Stimulated activated CD8-positive, alpha-beta memory T cell treated with anti-CD3 and anti-CD28 coated beads, Interleukin-4, amount 100 ng/mL, for 1 hour (primary cell): ENCODE measurements at places on chromosomes 7 and 10.

DNA sequence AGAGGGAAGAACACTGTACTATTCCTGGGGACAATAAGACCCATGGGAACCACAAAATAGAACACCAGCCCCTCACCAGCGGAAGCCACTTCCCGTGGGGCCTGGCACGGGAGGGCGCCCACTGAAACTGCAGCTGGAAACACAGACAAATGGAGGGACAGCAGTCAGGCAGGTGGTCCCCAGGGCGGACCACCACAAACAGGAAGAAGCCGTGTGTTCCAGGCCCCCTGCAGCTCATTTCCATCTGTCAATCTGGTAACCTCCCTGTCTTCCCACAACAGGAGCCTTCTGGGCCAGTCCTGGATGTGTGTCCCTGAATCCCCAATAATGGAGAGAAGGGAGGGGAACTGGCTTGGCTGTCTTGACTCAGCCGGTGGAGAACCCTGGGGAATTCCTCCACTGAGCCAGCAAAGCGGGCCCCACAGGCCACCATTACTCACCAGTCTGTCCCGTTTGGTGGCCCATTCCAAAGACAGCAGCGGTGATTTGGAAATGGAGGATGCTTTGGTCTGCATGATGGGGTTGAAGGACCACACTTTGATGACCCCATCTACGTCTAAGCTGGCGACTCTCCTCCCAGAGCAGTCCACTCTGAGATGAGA is 16.7 kb downstream of the WDR91 start:
- DNase-seq = no peak

DNA sequence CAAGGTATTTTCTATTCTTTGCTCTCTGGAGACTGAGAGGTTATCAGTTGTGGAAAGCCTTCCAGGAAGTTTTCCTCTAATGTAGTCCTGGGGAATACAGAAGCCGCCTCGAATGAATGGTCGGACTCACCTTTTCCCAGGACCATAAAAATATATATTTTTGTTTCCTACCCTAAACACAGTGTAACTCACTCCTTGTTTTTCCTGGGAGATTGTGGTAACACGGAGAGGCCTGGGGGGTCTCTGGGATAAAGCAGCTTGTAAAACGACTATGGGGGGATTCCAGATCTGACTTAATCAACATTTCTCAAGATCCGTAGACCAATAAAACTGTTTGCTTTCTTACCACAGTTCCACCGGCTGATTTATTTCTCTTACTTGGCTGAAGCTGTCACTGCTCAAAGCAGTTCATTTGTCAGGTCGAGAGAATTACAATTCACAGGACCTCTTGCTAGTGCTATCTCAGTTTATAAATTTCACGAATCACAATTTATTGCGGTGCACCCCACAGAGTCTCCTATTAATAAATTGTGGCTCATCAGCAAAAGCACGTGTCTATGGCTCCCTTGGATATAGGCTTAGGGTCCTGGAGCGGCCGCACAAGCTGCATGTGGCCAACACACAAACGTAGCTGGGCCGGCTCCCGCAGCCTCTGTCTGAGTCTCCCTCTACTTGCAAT is 176.3 kb upstream of the BMPER start:
- DNase-seq = no peak

DNA sequence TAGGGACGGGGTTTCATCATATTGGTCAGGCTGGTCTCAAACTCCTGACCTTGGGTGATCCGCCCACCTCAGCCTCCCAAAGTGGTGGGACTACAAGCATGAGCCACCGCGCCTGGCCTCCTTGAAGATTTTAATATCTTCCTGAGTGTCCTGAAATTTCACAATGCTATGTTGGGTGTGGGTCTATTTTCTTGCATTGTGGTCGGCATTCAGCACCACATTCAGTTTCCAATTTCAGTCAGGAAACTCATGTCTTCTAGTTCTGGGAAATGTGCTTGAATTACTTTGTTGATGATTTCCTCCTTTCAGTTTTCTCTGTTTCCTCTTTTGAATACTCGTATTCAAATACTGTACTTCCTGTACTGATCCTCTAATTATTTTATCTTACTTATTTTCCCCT is 49.3 kb upstream of the IL6 start:
- DNase-seq = no peak

- no peak for DNase-seq
These were observed 49.6 kb upstream of the GPR158 start for GRCh38 chr10:25125201-25125611.

DNA sequence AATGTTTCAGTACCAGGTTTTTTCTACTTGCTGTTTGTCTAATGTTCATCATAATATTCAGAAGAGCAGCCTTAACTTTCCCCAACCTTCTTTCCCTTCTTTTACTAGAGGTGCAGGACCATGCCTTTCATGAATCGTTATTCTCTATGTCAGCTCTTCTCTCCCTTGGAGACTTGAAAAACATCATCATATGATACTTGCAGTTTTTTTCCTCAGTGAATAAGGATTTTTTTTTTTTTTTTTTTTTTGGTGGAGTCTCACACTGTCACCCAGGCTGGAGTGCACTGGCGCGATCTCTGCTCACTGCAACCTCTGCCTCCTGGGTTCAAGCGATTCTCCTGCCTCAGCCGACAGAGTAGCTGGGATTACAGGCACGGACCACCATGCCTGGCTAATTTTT is 30.1 kb downstream of the SMNDC1 start:
- DNase-seq = no peak

DNA sequence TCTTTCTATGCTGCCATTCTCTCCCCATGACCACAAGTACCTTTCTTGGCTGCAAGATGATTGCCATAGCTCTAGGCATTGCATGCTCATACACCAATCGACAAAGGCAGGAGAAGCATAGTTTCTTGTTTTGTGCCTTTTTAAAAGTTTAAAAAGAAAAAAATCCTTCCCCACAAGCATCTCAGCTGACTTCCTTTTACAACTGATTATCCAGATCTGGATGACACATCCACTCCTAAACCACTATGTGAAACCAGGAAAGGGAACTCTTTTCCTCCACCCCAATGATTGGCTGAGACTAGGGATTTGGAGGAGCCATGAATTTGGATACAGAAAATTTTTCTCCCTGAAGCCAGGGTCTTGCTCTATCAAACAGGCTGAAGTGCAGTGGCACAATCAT is 14.5 kb upstream of the LRRC4 start:
- DNase-seq = no peak

- no peak for DNase-seq
These were observed 527.1 kb downstream of the TYW1 start for GRCh38 chr7:67523713-67524112.

- no peak for DNase-seq
These were observed 223.4 kb downstream of the BMPER start for GRCh38 chr7:34128762-34129161.

DNA sequence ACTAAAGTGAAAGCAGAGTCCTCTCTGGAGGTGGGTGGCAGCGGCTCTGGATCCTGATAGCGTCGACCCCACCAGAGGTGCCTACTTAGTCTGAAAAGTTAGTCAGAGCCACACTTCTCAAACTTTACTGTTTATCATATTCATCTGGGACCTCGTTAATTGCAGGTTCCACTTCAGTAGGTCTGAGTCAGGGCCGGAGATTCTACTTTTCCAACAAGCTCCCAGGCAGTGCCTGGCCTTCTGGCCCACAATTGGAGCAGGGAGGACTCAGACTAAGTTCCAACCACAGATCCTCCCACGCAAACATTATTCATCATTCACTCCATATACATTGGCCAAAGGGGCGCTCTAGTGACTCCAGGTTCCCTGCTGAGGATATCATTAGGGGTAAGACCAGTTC is 78.1 kb downstream of the VSTM4 start:
- DNase-seq = no peak

GRCh38 chr7:27921081-27921836 is 181.3 kb downstream of the TAX1BP1 start:
- DNase-seq = no peak

DNA sequence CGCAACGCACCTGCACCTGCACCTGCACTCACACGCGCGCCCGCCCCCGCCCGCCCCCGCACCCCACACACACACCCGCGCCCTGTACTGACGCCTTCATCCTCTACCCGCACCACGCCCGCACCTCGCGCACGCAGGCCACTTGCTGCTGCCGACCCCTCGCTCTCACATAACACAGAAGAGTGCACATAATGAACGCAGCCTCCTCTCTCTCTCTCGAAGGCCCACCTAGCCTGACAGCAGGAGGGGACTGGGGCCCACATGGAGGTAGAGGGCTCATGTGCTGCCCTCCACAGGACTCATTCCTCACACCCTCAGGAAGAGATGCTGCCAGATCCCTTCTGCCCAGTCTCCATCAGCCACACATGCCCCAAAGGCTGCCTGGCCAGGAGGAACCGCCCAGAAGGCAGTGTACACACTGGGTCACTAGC is 432 bp upstream of the CAMK2B start:
- no peak for DNase-seq

DNA sequence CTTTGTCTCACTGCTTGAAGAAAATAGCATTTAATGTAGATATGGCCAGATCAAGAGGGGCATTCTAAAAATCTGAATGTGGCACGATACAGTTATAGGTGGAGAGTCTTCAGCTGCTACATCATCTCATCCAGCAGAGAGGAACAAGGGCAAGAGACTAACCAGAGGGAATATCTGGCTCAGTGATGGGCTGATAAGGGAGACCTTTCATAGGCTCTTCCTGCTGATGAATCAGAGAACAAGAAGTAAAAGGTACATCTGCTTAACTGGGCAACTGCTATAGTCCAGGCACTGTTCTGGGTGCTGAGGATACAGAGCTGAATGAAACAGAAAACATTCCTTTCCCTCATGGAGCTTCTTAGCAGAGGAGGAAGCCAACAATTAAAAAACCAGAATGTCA is 37.9 kb downstream of the PIP4K2A start:
- DNase-seq = no peak

DNA sequence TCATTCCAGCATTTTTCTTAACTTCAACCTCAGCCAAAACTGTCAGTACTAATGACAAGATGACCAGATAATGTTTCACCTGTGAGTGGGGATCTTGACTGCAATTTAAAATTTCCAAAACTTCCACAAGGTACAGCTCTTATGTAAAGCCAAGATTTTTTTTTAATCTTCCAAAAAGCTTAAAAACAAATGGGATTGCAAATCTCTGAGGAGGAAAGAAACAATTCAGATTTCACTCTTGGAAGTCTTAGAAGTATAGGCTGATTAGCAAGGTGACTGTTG is 90.2 kb downstream of the AGMO start:
- no peak for DNase-seq

- DNase-seq = no peak
These were observed 35.6 kb downstream of the GET4 start for GRCh38 chr7:911791-912480.

- DNase-seq = no peak
These were observed 202.3 kb downstream of the GRID1 start for GRCh38 chr10:86164174-86164774.

GRCh38 chr10:116825901-116826300 is 23.4 kb upstream of the ENO4 start:
- DNase-seq = no peak

DNA sequence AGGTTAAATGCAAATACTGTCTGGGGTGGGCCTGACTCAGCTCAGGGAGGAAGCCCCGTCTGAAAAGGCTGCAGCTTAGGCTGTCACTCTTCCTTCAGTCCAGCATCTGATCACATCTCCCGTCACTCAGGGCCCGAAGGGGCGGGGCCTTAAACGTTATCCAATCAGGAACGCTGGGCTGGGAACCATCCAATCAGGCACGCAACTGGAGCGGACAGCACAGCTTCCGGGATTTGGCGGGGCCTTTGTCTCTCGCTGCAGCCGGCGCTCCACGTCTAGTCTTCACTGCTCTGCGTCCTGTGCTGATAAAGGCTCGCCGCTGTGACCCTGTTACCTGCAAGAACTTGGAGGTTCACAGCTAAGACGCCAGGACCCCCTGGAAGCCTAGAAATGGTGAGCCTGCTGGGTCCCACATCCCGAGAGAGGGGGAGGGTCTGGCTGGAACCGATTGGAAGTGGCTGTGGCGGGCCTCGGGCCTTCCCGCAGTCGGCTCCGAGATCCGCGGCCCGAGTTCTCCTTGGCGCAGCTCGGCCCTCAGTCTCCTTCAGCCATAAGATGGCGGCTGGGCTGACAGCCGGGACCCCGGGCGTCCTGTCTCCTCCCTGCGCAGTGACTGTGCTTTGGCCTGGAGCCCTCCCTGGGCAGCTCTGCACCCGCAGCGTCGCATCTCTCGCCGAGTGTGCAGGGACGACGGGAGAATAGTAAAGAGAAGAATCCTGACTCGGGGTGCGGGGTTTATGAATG is at the start of gene ZNF92:
TSS of gene ZNF92 (plus strand) at position 248 of the 744 bp plus-strand sequence. CDS start at position 391, 143 bp downstream.
- DNase-seq = peak; percentile 92

DNA sequence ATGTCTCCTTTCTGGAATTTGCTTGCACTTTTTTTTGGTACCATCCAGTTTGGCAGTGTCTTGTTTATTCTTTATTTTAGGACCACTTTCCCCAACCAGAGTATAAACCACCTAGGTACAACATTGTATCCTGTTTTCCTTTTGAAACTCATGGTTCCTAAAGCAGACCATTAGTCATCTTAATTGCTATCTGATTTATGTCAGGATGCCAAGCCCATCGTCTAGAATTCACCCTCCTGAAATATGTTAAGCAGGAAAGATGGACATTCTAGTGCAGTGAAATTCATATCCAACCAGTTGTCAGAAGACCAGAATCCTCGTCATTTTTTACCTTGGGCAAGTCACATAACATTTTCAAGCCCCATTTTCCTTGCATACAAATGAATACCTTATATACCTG is 223.6 kb upstream of the KMT2E start:
- DNase-seq = no peak

- DNase-seq = no peak
These were observed 101.7 kb upstream of the YAE1 start for GRCh38 chr7:39464350-39465054.

- no peak for DNase-seq
These were observed 98.5 kb upstream of the NPS start for GRCh38 chr10:127450644-127451043.

- DNase-seq = no peak
These were observed 24.5 kb downstream of the BLVRA start for GRCh38 chr7:43782768-43783555.

DNA sequence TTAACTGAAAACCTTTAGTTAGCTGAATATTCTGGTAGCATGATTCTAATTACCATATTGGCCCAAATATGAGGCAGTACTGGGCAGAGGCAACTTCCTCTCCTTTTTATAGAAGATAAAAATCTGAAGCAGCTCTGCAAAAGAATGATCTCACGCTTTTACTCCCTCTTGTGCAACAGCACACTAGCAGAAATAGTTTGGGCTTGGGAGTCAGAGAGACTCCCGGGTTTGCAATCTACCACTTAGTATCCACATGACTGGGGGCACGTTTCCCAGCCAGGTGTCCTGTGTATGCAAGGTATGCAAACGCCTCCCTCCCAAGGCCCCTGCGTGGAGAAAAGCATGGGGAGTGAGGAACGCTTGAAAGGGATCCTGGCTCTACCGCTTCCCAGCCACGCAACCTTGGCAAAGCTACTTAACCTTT is 47.2 kb upstream of the RHEB start:
- no peak for DNase-seq

GRCh38 chr10:16713290-16713689 is 103.9 kb downstream of the RSU1 start:
- DNase-seq = no peak

DNA sequence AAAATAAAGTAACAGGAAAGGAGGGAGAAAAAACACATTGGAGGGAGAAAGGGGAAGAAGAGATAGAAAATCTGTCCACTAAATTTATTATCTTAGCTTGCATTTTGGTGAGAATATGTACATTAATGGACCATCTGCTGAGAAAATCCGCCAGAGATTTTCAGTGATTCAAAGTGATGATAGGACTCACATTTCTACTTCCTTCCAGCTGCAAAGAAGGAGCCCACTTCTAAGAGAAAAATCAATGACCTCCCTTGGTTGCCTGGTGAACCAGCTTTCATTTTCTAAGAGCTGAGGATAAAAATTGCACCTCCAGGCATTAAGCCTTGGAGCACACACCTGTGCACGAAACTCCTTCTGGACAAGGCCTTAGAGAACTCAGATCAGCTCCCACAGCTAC is 404.3 kb downstream of the SFMBT2 start:
- DNase-seq = no peak
